Activated gamma-delta T cell (primary cell): ENCODE measurements at places on chromosomes 16 and 17.

GRCh38 chr17:40343219-40344119, 21.1 kb downstream of the GJD3 start:
- DNase-seq = no peak

DNA sequence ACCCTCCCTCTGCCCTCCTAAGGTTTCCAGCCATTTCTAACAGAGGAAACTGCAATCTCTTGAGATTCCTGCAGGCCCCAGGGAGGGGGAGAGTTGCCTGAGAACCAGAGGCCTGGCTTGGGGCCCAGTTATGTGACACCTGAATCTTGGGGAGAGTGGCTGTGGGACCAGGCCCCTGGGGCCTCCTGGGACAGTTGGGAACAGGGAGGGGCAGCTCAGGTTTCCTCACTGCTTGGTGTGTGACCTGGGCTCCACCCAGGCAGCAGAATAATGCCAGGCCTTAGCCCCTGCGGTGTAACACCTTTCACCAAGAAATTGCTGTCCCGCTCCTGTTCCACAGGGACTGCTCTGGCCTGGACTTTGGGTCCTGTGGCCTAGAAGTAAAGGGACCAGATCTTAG, 44.3 kb upstream of the CRHR1 start:
- no peak for DNase-seq

- DNase-seq = no peak
Measured at GRCh38 chr17:40350689-40351358, 13.7 kb downstream of the GJD3 start.

DNA sequence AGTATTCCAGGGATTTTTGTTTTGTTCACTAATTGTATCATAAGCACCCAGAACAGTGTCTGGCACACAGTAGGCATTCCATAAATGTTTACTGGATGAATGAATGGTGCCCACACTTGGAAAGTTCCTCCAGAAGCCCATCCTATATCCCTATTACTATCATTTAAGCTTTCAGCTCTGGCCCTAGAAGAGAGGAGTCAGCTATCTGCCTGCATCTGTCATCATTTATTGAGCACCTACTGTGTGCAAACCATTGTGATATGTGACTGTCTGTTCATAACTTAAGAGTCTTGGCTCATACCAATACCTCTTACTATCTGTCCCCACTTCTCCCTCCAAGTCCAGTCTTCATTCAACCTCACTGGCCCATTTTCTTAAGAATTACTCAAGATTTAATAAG, 20.1 kb upstream of the SP6 start:
- DNase-seq = no peak

- DNase-seq = no peak
Measured at GRCh38 chr17:10292057-10292937, 80.5 kb downstream of the MYH13 start.

- no peak for DNase-seq
Measured at GRCh38 chr16:27639561-27640276, 89.8 kb downstream of the KATNIP start.

DNA sequence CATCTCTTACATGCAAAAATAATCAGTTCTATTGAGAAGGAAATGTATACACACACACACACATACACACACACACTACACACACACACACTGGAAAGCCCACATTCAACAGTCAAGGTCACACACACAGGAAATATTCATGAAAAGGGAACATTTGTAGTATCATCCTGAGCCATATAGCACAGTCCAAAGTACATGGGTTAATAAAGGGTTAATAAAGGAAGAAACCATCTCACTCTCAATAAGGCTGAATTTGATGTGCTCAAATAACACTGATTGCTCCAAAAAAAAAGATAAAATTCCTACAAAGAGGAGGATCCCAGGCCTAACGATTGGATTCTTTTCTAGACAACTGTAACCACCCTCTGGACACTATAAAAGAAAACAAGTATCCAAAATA, 164.7 kb downstream of the SLC39A11 start:
- no peak for DNase-seq

DNA sequence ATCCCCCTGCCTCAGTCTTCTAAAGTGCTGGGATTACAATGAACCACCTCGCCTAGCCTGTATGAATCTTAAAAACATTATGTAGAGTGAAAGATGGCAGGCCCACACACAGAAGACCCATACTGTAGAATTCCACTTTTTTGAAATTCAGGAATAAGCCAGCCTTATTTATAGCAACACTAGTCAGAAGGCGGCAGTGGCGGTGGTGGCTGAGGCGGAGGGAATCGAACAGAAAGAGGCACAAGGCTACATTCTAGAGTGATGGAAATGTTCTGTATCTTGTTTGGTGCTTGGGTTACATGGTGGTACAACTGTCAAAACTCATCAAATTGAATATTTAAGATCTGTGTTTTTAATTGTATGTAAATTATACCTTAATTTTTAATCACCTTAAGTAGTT, 11.3 kb downstream of the GFOD2 start:
- no peak for DNase-seq

DNA sequence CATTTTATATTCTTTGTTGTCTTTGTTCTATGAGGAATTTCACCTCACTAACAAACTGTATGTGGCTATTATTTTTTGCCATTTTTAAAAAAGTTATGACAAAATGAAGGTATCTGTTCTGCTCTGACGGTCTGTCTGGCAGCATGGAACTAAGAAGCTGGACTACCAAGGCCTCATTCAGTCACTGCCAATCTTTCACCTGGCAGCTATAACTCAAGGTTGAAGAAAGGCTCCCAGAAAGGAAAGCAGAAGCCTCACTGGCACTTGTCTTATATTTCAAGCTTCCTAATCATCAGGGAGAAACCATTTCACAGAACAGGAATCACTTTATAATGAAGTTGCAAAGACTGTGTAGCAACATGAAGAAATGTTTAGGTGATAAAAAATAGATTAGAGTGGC, 18.7 kb upstream of the SLC6A4 start:
- no peak for DNase-seq

GRCh38 chr17:9798008-9798407, 6.6 kb upstream of the DHRS7C start:
- no peak for DNase-seq

DNA sequence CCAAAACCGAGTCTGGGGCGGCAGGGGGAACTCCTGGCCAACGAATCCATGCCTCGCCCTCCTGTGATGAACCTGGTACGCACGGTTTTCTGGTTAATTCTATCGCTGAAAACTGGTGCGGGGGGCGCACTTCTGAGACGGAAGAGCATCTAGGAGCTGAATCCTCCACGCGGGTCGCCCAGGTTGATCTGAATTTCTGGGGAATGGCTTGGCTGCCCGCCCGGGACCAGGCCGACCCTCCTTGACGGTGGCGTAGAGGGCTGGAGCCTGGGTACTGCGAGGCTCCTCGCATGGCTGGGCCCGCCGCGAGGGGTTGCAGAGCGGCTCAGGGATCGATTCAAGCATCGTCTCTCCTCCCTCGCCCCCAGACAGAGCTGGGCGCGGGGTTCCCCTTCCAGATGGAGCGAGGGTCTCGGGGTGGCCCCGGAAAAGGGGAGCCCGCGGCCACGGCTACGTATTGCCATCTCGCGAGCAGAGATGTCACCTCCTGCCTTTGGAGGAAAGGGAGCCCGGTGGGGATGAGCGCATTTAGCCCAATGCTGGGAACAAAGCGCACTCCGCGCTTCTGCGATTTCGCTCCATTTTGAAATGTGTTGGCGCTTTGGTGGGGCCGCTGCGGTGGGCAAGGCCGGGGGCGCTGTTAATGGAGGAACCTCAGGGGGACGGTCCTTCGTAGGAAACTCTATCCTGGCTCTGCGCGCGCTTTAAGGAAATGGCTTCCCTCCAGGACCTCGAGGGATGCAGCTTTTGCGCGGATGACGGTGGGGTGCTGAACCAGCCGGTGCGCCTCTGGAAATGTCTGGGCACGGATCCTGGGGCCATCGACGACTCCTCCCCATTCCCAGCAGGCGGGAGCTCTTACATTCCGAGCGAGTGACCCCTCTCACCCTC, 2.7 kb downstream of the MAPT start:
- DNase-seq = no peak

GRCh38 chr16:67547423-67548264, 14.7 kb upstream of the CTCF start:
- DNase-seq = no peak
